CD4-positive, alpha-beta T cell (primary cell): ENCODE measurements at places on chromosomes 1 and 21. TPM values are rescaled to one million over a fixed set of nuclear protein-coding genes. Genes with fewer than 3 reads are reported as not detected.
A peak's percentile ranks its signal among the peaks of the same experiment; 100 is the strongest.

DNA sequence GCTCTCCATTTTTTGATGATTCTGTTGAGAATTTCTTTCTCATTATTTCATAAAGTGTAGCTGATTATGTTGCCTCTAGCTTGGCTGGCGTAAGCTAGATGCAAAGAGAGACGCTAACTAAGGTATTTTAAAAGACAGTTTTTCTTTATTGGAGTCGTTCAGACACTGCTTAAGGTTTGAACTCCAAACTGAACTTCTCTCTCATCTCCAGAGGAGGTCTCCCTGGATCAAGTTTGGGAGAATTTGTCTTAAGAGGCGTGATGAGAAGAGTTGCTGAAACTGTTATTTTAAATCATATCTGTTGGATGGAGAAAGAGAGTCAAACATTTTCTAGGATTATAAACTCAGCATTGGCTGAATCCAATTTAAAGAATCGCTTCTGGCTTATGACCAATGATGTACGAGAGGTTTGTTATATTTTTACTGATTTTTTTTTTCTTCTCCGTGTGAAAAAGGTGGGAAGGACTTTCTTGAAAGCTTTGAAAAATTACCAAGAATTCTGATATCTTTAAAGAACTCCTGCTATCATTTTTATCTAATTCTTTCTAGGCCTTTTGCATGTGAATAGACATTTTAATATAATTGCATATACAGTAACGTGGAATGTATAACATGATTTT is 34.0 kb downstream of the MAP3K7CL start:
- no peaks in the 10 kb centered on the region for H3K4me1 ChIP-seq
- H3K27me3 ChIP-seq, result no peaks in the 10 kb centered on the region
- no peak for DNase-seq
- H3K36me3 ChIP-seq, result no peaks in the 10 kb centered on the region
- no peak overlapping the region for H3K27ac ChIP-seq

DNA sequence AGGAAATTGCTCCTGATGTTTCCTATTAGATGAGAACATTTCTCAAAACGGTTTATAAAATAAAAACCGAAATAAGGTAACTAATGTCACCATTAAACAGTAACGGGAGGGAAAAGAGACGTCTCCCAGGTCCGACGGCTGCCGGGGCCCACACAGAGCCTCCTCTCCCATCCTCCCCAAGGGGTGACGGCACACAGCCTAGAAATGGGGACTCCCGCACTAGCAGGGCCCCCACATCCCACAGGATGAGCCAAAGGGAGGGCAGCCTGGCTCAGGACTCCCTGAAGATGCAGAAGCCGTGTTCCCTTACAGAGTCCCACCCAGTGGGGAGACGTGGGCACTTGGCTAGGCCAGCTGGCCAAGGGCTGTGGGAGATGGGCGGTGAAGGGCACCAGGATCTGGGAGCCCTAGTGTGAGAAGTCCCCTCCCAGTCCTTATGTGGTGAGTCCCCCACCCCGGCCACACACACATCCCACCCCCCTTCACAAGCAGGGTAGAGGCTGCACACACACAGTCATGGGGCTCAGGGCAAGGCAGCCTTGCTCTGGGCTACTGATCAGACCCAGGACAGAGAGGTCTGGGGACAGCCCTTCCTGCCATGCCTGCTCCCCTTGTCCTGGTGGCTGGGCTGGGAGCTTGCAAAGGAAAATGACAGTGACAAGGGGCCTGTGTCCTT is 3.3 kb downstream of the KRTAP10-3 start:
- no peaks in the 10 kb centered on the region for H3K27me3 ChIP-seq
- H3K4me3 ChIP-seq, result no peak overlapping the region
- H3K27ac ChIP-seq, result no peak overlapping the region
- DNase-seq, result no peak

Gene ZNF670
- total RNA-seq, result 0.16 TPM

DNA sequence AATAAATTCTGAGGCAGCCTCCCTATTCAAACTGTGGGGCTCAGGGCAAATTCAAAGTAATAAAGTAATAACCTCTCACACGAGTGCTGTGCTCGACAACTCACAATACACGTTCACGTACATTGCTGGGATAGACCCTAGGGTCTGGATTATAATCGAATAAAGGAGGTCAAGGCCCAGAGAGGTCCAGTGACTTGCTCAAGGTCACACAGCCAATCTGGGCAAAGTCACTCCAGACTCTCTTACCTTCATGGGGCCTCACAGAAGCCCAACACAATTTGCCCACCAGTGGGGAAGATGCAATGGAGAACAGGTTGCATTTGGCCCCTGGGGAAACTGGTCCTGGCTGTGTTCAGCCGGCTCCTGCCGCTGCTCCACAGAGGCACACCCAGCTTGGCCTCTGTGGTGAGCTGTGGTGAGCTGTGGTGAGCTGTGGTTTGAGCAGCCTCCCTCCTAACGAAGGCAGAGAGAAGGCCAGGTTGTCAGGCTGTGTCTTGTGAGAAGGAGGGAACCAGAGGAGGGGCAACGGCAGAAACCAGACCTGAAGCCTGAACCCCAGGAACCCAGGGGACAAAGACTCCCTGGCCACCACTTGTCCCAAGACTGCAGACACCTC is 35.1 kb downstream of the NUAK2 start:
- no peaks in the 10 kb centered on the region for H3K36me3 ChIP-seq
- H3K4me1 ChIP-seq, result peaks cover 87% of the 10 kb centered on the region
- H3K27me3 ChIP-seq, result no peaks in the 10 kb centered on the region
- H3K4me3 ChIP-seq, result peak overlapping the region; percentile 50
- H3K27ac ChIP-seq, result peak overlapping the region; percentile 90

DNA sequence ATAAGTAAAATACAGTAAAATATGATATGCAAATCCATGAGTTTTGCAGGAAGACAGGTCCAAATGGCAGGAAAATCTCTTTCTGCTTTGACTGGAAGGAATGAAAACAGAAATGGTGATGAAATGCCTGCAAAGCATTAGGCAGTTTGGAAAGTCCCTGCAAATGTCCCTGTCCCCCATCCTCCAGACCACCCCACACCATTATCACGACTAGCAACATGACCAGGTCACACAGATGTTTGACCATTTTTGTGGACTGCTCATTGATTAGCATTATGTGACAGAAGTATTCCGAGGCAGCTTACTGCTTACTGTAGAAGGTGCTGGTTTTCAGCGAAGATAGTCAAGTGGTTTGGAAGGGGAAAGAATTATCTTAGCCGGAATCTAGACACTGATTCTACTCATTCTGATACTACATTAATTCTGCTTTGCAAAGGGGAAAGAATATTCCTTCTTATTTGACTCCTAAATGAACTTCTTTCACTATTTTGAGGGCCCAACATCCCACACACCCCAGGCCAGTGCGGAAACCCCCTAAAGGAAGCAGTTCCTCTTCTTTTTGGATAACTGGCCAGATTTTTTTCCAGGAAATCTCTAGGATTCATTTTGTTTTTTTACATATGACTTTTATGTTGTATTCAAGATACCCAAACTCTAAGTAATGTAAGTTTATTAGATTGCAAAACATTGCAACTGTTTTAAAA is 9.5 kb upstream of the CR2 start:
- H3K27ac ChIP-seq, result no peak overlapping the region
- no peaks in the 10 kb centered on the region for H3K36me3 ChIP-seq
- H3K4me1 ChIP-seq, result no peaks in the 10 kb centered on the region
- H3K27me3 ChIP-seq, result no peaks in the 10 kb centered on the region
- no peak for DNase-seq

GRCh38 chr1:158933621-158934020 is 2.3 kb downstream of the PYHIN1 start:
- peaks cover 19% of the 10 kb centered on the region for H3K4me1 ChIP-seq
- no peaks in the 10 kb centered on the region for H3K27me3 ChIP-seq
- peaks cover 19% of the 10 kb centered on the region for H3K36me3 ChIP-seq
- H3K4me3 ChIP-seq, result peak overlapping the region; percentile 67
- H3K27ac ChIP-seq, result no peak overlapping the region
- peak; percentile 73 for DNase-seq

Gene TSACC
- total RNA-seq, result not detected
